Regular cardiac myocyte (primary cell): ENCODE measurements at places on chromosomes 4 and X. TPM values are rescaled to one million over a fixed set of nuclear protein-coding genes. Genes with fewer than 3 reads are reported as not detected.

SSX2B gene
- not detected in 2 replicates for total RNA-seq

PHEX gene
- total RNA-seq: under 0.01 TPM in 2 replicates

ANXA10 gene
- 62.9 and 67.7 TPM in 2 replicates for total RNA-seq

ITIH6 gene
- total RNA-seq: not detected in 2 replicates

GC gene
- total RNA-seq: not detected in 2 replicates

VEGFC gene
- total RNA-seq: 35.5 and 42.4 TPM in 2 replicates

COX18 gene
- 20.9 and 31.4 TPM in 2 replicates for total RNA-seq

CSAG1 gene
- total RNA-seq: not detected in 2 replicates

FAM114A1 gene
- 489 and 527 TPM in 2 replicates for total RNA-seq

ALB gene
- not detected in 2 replicates for total RNA-seq

DUSP21 gene
- not detected in 2 replicates for total RNA-seq

COX7B gene
- 432 and 451 TPM in 2 replicates for total RNA-seq

ERVMER34-1 gene
- under 0.01 TPM in 1 of 2 replicates, not detected in the other for total RNA-seq

SPINK2 gene
- total RNA-seq: not detected in 2 replicates

NOX1 gene
- not detected in 2 replicates for total RNA-seq

GABRE gene
- 23.0 and 29.9 TPM in 2 replicates for total RNA-seq

GLOD5 gene
- total RNA-seq: not detected in 2 replicates

SERPINA7 gene
- not detected in 2 replicates for total RNA-seq

DCAF12L2 gene
- total RNA-seq: under 0.01 and 0.56 TPM in 2 replicates

CFAP99 gene
- not detected in 2 replicates for total RNA-seq

MORC4 gene
- 41.0 and 44.3 TPM in 2 replicates for total RNA-seq

RAB33A gene
- 1.2 and 15.2 TPM in 2 replicates for total RNA-seq

SERTM2 gene
- total RNA-seq: under 0.01 and 0.19 TPM in 2 replicates

YIPF7 gene
- not detected in 2 replicates for total RNA-seq

HERC5 gene
- total RNA-seq: 0.77 and 5.1 TPM in 2 replicates

PQBP1 gene
- total RNA-seq: 36.1 and 88.6 TPM in 2 replicates

OTC gene
- not detected in 2 replicates for total RNA-seq

TKTL2 gene
- not detected in 2 replicates for total RNA-seq

KDR gene
- total RNA-seq: 8.7 and 33.7 TPM in 2 replicates

MRFAP1L1 gene
- total RNA-seq: 38.6 and 51.2 TPM in 2 replicates

TECRL gene
- not detected in 2 replicates for total RNA-seq

SMIM10 gene
- 5.4 and 7.3 TPM in 2 replicates for total RNA-seq

CT45A3 gene
- total RNA-seq: not detected in 2 replicates

CCDC149 gene
- total RNA-seq: 4.6 and 10.1 TPM in 2 replicates

TRIM60 gene
- total RNA-seq: not detected in 2 replicates

AWAT2 gene
- total RNA-seq: under 0.01 TPM in 1 of 2 replicates, not detected in the other

C4orf50 gene
- total RNA-seq: under 0.01 TPM in 1 of 2 replicates, not detected in the other

RNF150 gene
- total RNA-seq: 0.38 and 1.7 TPM in 2 replicates

NAP1L2 gene
- 2.3 and 2.8 TPM in 2 replicates for total RNA-seq

DCX gene
- total RNA-seq: not detected in 2 replicates

MFAP3L gene
- total RNA-seq: 16.3 and 19.4 TPM in 2 replicates

GYPA gene
- not detected in 2 replicates for total RNA-seq

ASMT gene
- not detected in 2 replicates for total RNA-seq
